ENCODE measurements at places on chromosomes 2 and 18.

- DNase-seq, result no peak
Observed at GRCh38 chr2:152031747-152032306, 67.0 kb downstream of the CACNB4 start.

GRCh38 chr2:239147376-239147775 is 253.4 kb downstream of the HDAC4 start:
- no peak for DNase-seq

DNA sequence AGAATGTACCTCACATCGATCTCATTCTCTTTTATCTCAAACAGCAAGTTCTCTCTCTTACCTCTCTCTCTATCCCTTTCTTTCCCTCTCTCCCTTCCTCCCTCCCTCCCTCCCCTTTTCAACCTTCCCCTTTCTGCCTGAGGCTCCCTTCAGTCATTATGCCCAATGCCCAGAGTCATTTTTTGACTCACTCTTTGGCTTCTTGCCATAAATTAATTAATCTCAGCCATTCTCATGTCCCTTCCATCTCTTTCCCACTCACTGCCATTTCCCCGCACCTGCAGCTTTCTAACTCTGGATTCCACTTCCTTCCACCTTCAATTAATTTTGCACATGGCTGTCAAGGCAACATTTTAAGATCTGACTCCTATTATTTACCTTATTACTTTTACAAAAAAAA is 60.1 kb downstream of the EVA1A start:
- DNase-seq, result no peak

DNA sequence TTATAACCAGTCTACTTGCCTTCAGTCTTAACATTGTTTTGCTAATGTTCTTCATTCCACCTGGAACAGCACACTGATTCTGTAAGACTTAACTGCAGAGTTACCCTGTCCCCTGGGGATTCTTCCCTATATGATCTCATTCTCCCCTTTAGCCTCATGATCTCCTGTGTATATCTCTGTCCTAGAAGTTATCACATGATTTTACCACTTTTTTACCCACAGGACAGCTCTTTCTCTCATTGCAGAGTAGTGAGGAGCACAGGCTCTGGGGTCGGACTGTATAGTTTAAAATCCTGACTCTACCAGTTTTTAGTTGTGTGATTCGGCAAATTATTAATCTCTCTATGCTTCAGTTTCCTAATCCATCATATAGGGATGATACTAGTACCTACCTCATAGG is 14.2 kb upstream of the EXOC6B start:
- no peak for DNase-seq

DNA sequence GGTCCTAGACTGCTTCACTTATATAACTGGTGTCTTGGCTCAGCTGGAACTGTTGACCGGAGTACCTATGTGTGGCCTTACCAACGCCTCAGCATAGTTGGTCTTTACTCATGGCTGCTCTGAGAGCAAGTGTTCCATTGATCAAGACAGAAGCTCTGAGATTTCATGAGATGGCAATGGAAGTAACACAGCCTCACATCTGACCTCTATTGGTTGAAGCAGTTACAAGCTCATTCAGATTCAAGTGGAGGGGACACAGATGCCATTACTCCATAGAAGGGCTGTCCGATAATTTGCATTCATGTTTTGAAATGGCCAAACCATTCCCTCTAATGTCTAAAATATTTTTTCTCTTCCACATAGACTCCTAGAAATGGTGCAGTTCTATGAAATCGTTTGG is 46.4 kb upstream of the STK39 start:
- peak; percentile 9 for DNase-seq

DNA sequence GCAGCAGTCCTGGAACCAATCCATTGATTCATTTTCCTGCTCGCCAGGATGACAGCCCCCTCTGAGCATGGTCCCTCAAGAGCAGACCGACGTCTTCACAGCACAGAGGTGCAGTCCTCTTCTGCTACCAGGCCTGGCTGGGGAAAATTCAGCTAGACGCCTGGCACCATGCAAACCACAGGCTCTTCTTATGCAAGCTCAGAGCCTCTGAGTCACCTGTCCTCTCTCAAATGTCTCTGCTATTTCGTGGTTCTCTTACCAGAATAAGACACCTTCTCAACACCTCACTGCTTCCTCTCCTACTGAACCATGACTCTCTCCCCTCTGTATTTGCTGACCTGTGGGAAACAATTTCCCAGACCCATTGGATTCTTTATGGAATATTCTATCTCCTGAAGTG is 79.8 kb upstream of the CYRIA start:
- DNase-seq, result no peak

DNA sequence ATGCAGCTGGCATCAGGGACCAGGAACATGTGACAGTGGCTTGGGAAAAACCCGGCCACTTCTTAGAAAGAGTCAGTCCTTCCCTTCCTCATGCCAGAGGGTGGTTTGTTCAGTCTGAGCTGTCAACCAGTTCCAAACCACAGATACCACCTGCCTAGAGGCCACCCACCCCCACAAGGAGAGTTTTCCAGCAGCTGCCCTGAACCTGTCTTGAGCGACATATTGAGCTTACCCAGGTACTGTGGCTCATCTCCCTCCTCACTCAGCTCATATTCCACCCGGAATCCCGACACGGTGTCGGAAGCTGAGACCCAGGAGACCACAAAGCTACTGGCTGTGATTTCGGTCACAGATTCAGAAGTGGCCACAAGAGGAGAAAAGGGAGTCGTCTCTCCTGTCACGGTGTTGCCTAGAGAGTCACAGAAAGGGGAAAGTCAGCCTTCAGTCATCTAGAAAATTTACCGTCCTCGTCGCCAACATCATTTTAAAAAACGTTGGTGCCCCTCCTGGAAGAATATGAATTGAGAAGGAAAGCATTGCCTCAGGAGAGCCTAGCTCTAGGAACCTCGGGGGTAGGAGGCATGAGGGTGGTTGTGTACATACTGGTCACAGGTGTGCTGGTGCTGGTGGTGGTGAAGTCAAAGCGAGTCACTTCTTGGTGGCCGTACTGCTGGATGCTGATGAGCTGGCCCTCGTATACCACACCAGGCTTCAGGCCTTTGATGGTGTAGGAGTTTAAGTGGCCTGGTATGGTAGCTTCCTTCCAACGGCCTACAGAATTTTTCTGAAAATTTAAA is 26.3 kb downstream of the FN1 start:
- DNase-seq, result no peak

GRCh38 chr2:68414876-68415275 is 49.8 kb downstream of the PLEK start:
- no peak for DNase-seq

DNA sequence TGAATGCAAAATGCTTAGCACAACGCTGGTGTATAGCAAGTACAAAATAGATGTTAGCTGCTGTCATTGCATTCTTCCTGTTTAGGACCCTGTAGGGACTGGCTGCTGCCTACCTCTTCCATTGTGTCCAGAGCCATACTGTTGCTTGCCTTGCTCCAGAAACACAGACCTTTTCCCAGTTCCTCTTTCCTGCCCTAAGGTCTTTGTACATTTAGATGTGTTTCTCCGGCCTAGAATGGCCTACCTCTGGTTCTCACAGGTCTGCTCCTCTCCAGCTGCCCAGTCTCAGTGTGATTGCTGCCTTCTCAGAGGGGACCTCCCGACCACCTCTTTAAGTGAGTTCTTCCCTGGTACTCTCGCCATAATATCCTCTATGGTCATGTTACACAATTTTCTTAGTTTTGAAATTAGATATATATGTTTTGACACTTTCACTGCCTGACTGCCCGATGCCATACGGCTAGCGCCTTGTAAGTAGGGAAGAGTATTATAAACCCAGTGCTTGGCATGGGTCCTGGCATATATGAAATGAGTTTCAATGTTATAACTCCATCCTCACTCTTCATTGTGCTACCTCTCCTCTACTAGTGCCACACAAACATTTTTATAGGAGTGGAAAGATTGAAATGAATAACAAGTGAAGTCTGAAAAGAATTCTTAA is 48.3 kb downstream of the RFTN2 start:
- DNase-seq, result no peak

- DNase-seq, result no peak
Observed at GRCh38 chr2:8966123-8966908, 37.2 kb downstream of the MBOAT2 start.

DNA sequence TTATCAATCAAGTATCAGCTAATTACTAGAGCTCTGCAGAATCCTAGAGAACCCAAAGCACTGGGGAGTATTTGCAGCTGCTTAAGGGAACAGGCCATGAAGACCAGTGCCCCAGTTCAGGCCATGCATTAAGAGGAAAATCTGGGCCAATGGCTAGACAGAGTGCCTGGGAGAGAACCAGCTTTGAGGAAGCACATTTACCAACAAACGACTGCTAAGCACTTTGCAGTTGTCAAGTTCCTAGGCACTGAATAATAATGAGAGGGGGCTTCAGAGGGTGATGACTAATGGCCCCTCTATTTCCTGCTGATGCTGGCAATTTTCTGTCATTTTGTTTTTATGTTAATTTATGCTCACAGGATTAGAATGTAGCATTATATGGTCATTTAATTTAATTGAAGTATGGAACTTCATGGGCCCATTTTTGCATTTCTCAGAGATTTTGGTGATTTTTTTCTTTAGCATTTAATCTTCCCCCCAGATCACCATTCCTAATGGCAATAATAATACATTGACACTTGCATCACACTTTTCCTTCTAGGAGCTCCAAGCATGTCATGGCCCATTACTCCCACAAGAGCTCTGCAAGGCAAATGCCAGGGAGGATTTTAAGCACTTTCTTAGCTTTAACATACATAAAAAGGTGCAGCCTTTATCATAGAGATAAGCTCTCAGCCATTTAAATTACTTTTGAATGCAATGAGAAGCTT is 147.7 kb upstream of the SPATS2L start:
- DNase-seq, result no peak

- no peak for DNase-seq
Observed at GRCh38 chr2:4995466-4995865, 696.7 kb upstream of the SOX11 start.

DNA sequence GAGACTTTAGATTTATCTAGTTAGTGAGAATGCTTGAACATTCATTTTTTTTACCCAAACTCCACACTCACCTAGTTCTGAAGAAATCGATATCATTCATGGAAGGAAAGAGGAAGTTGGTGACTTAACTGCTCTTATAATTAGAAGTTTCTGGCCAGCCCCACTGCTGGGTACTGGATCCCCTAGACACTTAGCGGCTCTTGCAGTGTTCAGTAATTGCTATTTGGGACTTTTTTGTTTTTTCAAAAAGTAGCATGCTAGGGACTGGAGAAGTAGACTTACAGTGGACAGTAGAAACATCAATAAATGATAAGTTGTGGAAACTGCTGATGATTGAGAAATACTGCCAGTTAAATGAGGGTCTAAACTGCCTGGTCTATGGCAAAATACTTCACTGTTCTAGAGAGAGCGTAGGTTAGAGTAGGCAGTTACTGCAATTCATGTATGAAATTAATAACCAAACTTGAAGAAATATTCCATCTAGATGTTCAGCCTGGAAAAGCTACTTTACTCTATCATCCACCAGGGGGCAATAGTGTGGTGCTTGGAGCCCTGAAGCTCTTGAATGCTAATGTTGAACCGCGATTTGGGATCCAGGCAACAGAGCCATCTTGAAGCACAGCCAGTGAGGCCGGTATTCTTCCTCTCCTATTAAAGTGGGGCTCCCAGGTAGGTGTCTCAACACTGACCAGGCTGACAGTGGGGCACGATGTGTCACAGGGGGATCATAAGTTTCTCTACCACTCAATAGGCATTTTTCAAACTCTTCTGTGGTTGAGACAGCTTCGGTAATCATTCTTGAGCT is 146.1 kb upstream of the SESTD1 start:
- peak; percentile 80 for DNase-seq

DNA sequence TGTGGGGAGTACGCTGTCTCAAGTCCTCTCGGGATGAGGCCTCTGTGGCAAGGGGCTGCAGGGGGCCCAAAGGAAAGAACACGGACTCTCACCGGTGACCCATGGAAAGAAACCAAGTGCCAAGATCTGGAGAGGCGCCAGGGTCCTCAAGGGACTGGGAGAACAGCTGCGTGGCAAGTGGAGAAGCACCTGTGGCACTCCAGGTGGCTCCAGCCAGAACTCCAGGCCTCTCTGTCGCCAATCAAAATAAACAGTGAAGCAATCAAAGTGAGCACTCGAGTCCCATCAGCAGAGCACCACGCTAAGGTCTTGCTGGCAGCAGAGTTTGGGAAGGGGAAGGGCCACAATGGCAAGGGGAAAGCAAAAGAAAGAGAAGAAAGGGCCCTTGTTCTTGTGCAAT is 54.7 kb downstream of the BCL2 start:
- no peak for DNase-seq

All from HT-29 (cell line).